ENCODE measurements at places on chromosomes 12 and 14.

DNA sequence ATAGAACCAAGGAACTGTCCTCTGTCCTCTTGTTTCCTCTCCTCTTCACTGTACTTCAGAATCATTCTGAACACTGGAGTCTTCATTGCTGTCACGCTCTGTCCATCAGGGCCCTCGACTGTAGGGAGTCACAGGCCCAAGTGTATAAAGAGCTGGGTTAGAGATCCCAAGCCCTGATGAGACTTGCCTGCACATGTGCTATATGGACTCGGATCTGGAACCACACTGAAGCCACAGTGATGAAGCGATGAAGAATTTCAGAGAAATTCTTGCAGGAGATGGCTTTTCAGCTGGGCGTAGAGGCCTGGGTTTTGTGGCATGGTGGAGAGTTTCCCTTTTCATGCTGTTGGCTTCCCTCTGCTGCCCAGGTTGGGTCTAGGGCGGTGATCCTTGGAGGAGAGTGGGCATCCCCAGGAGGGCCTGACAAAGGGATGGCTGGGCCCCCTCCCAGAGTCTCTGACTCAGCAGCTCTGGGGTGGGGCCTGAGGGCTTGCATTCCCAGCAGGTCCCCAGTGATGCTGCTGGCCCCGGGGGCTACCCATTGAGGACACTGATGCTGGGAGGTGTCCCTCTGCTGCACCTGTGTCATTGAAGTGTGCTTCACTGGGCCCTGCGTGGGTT lies 39.6 kb upstream of the YY1 start:
- no peak for DNase-seq

DNA sequence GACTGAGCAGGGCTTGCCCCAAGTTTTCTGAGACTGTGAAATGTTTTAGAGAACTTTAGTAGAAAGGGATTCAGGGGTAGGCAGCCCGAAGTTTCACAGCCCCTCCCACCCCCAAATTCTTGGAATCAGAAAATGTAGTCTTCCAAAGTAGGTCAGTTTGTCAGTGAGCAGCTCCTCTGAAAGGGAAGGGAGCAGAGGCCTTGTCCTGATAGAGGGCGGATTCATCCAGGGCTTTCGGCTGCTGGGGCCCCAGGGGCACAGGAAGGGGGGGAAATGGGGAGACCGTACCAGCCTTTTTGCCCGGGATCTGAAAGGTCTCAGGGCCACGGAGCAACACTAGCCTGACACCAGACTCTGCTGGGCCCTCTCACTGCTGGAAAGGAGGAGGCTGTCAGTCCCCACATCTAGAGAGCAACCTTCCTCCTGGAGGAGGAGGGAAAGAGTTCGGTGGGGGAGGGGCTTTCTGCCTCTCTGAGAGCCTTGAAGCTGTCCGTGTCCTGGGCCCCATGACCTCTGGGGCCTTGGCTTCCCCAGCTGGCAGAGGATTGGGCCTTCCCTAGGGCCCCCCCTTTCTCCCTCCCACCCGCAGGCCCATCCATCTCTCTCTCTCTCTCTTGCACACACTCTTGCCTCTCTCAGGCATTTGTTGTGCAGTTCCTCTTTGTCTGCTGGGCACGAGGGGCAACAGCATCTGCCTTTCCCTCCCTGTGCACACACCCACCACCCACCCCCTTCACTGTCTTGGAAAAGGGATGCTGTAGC lies at the start of gene IKZF4:
Gene IKZF4, plus strand, starts transcription at position 621 of the 762 bp plus-strand sequence. CDS start 451 bp downstream, outside the sequence.
- no peak for DNase-seq

GRCh38 chr14:100073576-100074430 lies 8.6 kb downstream of the EVL start:
- DNase-seq: no peak

GRCh38 chr12:75366629-75367028 lies 24.3 kb upstream of the GLIPR1L2 start:
- no peak for DNase-seq

- no peak for DNase-seq
Measured at GRCh38 chr12:2273751-2274150, 221.0 kb downstream of the CACNA1C start.
